ENCODE measurements at places on chromosomes 2 and 18. TPM values are rescaled to one million over a fixed set of nuclear protein-coding genes. Genes with fewer than 3 reads are reported as not detected.

DNA sequence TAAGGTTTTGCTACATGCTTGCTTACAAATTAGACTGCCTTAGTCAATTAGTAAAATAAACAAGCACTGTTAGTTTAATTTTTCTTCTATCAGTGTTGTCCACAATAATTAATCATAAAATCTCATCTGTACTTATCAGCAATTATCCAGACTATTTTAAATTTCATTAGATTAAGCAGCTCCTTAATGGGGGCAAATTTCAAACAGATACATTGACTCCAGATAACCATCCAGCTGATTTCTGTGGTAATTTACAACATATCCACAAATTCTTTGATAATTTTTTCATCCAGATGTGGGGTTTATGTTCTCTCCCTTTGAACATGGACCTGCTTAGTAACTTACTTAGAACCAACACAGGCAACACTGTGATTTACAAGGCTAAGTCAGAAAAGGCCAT lies 170.4 kb upstream of the CWC22 start:
- no peaks in the 10 kb centered on the region for H3K36me3 ChIP-seq
- no peaks in the 10 kb centered on the region for H3K4me1 ChIP-seq
- H3K27me3 ChIP-seq, result no peaks in the 10 kb centered on the region
- H3K4me3 ChIP-seq, result no peak overlapping the region
- DNase-seq, result no peak

The CYS1 gene
- polyA plus RNA-seq, result not detected

DNA sequence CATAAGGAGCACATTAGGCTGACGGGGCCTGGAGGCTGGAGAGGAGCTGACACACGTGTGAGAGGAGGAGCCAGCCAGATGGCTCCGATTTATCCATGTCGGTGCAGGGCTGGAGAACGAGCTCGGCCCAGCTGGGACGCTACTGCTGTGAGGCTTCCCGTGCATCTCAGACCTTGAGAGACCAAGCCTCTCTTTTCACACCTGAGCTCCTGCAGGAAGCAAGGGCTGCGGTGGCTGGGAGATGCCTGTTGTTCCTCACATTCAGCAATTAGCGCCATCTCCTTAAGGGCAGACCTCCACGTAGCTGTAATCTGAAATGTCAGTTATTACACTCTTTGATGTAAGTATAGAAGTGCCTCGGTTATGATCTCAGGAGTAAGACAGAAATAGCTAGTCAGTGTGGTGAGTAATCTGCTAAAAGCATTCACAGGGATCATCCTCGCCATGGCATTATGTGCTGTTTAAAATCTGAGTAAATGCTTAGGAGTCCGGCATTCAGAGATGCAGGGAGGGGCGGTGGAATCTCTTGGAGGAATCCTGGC lies 107.9 kb downstream of the PRKCE start:
- no peak overlapping the region for H3K4me3 ChIP-seq
- no peaks in the 10 kb centered on the region for H3K27me3 ChIP-seq
- no peak overlapping the region for H3K27ac ChIP-seq
- H3K36me3 ChIP-seq, result peaks cover 4% of the 10 kb centered on the region
- no peak for DNase-seq

DNA sequence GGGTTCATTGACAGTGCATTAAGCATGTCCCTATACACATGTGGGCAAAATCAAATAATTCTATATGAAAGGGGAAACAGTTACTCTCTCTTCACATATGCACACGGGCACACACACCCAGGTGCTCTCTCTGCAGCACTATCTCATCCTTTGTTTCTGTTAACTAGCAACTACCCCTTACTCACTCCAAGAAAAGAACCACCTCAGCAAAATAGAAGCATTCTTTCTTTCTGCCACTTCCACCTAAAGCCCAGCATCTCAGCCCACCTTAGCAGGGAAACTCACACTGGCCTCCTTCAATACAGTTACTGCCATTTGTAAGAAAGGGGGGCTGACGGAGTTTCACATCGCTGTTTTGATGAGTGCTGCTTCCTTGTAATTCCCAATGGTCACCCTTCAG lies 216.3 kb upstream of the ID2 start:
- H3K27me3 ChIP-seq, result peaks cover 12% of the 10 kb centered on the region
- no peak for DNase-seq
- H3K4me3 ChIP-seq, result no peak overlapping the region

The CNGA3 gene
- polyA plus RNA-seq, result not detected

The VIT gene
- polyA plus RNA-seq, result not detected

DNA sequence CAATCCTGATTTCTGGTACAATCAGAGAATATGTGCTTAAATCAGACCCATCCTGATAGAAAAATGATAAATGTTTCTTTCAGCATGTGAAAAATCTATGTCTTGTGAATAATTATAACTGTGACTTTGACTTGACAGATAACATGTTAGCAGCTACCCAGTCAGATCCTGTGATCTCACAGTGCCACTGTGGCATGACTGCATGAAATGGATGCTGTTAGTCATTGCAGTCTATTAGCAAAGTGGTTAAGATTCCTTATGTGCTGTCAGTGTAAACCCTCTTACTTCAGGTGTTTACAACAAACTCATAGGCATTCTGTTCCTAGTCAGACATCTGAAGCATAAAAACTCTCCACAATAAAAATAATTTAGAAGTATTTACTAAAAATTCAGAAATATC lies 244.6 kb upstream of the RND3 start:
- no peak overlapping the region for H3K27ac ChIP-seq
- no peaks in the 10 kb centered on the region for H3K27me3 ChIP-seq
- DNase-seq, result no peak
- H3K4me3 ChIP-seq, result no peak overlapping the region

The SIX3 gene
- polyA plus RNA-seq, result not detected

- DNase-seq, result no peak
- H3K4me3 ChIP-seq, result no peak overlapping the region
- no peaks in the 10 kb centered on the region for H3K27me3 ChIP-seq
- no peaks in the 10 kb centered on the region for H3K4me1 ChIP-seq
- H3K36me3 ChIP-seq, result no peaks in the 10 kb centered on the region
These were observed 123.7 kb downstream of the HNMT start for GRCh38 chr2:138087751-138088593.

- no peak overlapping the region for H3K27ac ChIP-seq
- H3K36me3 ChIP-seq, result peaks cover 5% of the 10 kb centered on the region
- DNase-seq, result no peak
- H3K4me1 ChIP-seq, result peaks cover 54% of the 10 kb centered on the region
- no peaks in the 10 kb centered on the region for H3K27me3 ChIP-seq
These were observed 11.8 kb downstream of the LPIN1 start for GRCh38 chr2:11758187-11758586.

DNA sequence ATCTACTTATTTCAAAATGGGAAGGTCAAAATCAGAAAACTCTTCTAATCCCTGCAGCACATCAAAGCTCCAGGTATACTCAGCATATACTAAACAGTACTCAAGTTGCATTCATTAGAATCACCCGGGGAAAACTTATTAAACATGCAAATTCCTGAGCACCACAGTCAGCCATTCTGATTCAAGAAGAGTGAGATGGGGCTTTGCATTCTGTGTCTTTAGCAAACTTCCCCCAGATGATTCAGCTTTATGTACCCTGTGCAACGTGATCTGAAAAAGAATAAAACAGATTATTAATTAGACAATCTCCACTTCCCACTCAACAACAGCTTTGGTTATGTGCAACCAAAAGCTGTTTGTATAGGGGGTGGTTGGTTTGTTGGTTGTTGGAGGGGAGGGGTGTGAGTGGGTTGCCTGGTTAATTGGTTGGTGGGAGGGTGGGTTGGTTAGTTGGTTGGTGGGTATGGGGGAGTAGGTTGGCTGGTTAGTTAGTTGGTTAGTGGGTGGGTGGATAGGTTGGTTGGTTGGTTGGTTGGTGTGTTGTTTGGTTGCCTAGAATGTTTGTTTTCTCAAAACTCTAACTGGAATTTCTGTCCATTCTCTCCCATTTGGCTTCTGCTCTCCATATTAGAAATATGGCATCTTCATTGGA lies 112.5 kb upstream of the AGAP1 start:
- peaks cover 9% of the 10 kb centered on the region for H3K27me3 ChIP-seq
- H3K36me3 ChIP-seq, result no peaks in the 10 kb centered on the region
- no peak overlapping the region for H3K27ac ChIP-seq
- DNase-seq, result no peak

The C18orf54 gene
- polyA plus RNA-seq, result 1.2 TPM

The IL36A gene
- polyA plus RNA-seq, result 0.47 TPM

- no peak overlapping the region for H3K4me3 ChIP-seq
- no peak for DNase-seq
- no peak overlapping the region for H3K27ac ChIP-seq
- H3K4me1 ChIP-seq, result peaks cover 2% of the 10 kb centered on the region
- H3K36me3 ChIP-seq, result peaks cover 13% of the 10 kb centered on the region
These were observed 174.1 kb downstream of the EIPR1 start for GRCh38 chr2:3203497-3204019.

DNA sequence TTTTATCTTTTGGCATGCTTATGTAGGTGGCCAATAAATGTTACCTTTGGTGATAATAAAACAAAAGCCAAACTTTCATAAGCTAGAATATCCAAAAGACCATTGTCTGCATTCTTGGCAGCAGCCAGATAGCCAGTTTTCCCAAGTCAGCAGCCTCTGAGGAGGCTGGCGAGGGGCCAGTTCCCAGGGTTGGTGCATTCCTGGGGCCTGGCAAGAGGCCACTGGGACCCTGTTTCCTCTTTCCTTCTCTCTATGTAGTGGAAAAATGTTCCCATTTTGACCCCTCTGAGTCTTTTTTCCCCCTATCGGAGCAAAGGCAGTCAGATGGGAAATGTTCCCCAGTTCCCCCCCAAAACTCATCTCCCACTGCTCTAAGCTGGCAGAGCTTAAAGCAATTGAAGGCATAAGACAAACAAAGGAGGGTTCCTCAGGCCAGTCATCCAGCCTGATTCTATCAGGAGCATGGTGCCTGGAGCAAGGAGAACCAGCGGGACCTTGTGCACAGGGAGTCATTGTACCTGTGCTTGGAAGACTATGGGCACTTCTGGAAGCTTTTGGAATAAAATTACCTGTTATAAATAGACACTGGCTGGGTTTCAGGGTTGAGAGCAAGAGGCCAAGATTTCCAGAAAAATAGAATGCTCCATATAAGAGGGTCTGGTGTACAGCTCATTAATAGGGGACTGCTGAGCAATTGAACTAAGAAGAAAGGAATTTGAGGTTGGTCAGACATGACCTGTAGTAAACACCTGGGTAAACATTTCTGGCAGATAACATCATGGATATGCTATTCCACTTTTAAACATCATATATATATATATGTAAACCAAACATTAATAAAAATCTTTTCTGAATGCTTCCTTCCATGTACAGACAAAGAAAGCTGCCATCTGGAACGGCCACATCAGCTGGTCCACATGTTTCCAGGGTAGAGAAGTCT lies 63.4 kb downstream of the NCKAP5 start:
- no peaks in the 10 kb centered on the region for H3K36me3 ChIP-seq
- no peaks in the 10 kb centered on the region for H3K4me1 ChIP-seq
- no peak overlapping the region for H3K27ac ChIP-seq
- no peaks in the 10 kb centered on the region for H3K27me3 ChIP-seq
- H3K4me3 ChIP-seq, result no peak overlapping the region

Measured in naive thymus-derived CD8-positive, alpha-beta T cell (primary cell).